ENCODE measurements at places on chromosomes 7 and 10.
A peak's percentile ranks its signal among the peaks of the same experiment; 100 is the strongest.

DNA sequence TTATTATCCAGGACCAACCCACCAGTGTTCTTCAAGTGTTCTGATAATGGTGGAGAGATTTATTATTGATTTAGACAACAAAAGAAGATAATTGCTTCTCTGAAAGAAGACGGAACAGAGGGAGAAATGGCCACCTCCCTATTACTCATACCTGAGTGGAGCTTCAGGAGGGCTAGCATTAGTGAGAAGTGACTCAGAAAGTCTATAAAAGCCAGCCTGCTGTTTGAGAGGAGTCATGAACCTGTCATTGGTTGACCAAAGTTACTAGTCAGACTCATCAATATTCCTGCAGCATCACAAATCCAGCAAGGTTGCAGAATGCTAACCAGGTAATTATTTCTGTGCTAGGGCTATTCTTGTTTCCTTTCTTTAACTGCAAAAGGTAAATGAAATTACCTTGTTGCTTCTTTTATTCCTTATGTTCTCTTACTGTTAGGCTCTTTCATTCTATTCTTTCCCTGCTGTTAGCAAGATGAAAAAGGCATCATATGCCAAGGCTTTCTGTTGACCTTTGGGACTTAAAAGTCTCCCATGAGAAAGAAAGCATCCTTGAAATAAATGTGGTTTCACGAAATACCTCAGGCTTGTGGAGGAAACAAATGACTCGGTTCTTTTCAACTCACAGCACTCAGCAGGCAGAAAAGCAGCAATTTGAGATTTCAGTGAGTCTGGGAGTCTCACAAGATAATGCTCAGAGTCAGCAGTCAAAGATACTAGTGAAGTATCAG lies 256.4 kb upstream of the PHYHIPL start:
- DNase-seq: peak; percentile 91

DNA sequence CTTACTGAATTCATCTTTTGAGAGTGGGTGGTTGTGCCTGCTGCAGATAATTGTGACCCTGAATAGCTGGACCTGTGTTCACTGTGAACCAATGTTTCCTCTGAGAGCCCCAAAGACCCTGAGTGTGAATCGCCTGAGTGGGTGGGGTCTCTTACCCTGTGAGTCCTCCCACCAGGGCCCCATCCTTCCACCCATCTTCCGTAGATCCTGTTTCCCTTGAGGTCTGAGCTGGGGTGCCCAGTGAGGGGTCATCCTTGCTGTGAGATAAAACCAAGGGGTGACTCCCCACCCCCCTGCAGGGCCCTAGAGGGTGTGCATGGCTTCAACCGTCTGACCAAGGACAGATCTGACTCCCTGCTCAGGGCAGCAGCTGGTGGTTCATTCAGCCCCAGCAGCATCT lies 78.0 kb upstream of the ZNF479 start:
- no peak for DNase-seq

GRCh38 chr10:130226012-130226411 lies 89.8 kb downstream of the GLRX3 start:
- DNase-seq: no peak

DNA sequence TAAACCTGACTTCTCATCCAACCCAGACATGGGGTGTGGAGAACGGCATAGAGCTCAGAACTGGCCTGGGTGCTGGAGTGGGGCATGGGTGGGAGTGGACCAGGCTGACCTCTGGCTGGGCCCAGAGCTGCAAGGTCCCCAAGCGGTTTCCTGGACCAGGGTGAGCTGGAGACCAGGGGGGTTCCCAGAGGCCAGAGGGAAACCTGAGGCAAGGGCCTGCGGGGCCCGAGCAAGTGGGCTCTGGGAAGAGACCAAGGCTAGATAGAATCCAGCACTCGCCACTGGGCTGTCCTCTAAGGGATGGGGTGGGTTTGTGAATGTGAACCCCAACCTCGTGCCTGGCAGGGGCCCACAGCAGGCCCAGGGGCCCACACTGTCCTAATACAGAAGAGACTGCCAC lies 39.4 kb upstream of the RET start:
- DNase-seq: no peak

- no peak for DNase-seq
These were observed 122.9 kb upstream of the KCTD7 start for GRCh38 chr7:66505531-66506451.

DNA sequence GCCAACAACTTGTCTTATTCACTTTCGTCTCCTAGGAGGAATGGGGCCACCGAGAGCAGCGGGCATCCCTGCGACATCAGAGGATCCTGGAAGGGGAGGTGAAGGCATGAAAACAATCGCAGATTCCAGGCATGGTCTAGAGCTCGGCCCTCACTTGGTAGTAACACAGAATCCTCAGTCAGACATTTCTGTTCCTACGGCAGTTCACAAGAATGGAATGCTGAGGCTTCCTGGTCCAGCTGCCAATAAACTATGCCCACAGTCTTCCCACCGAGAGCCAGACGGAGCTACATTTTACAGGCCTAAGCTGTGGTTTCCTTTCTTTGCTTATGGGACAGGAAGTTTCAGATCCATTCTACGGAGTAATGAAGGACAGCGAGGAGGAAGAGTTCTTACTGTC lies 75.8 kb downstream of the OR13A1 start:
- no peak for DNase-seq

Measured in mammary epithelial cell (primary cell).